ENCODE measurements at places on chromosomes 4 and X. TPM values are rescaled to one million over a fixed set of nuclear protein-coding genes. Genes with fewer than 3 reads are reported as not detected.

Gene TCP11X2
- total RNA-seq, result not detected

Gene CENPVL1
- not detected for total RNA-seq

Gene AFF2
- total RNA-seq, result 0.13 TPM

Gene ZNF732
- 2.0 TPM for total RNA-seq

Gene ARHGAP6
- total RNA-seq, result 0.10 TPM

Gene EGF
- not detected for total RNA-seq

Gene ADAM29
- total RNA-seq, result not detected

Gene AMOT
- total RNA-seq, result 1.6 TPM

Gene MTNR1A
- not detected for total RNA-seq

Gene CTAG2
- total RNA-seq, result not detected

Gene PRKG2
- under 0.01 TPM for total RNA-seq

Gene ZNF674
- total RNA-seq, result 3.4 TPM

Gene ZFYVE28
- total RNA-seq, result 5.3 TPM

All from mammary microvascular endothelial cell (primary cell).